Common myeloid progenitor, CD34-positive (primary cell): ENCODE measurements at places on chromosomes 5 and 9.

- DNase-seq: no peak
Measured at GRCh38 chr5:102278231-102278630, 17.9 kb downstream of the SLCO4C1 start.

DNA sequence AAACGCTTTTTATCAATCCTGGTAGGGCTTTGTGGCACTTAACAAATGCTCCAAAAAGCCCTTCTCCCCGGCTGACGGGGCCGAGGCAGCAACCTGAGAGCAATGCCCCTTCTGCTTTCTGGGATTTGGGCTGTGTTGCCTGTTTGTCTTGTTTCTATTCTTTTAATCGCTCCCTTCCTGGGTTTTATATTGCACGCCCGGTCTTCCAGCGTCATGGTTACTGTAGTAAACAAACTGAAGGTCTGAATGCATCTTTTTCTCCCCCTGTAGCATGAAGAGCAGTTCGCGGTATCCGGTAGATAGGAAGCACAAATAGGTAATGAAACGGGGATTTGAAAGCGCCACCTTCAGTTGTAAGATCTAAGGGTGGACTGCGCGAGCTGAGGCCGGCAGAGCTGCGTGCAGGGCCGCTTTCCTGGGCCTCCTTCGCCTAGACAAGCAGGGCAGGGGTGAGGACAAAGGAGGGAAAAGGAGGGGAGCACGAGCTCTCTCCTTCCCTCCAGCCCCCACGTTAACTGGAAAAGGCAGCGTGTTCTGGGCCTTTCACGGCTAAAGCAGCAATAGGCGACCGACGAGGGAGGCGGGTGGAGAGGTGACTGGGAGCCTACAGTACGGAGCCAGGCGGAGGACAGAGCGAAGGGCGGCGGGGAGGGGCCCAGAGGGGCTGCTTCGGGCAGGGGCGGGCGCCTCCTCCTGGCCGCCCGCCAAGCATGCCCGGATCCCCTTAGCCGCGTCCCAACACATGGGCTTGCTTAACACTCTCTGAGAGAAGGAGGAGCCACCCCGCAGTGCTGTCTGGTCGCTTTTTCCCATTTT is 49.3 kb upstream of the ZNF366 start:
- peak; percentile 51 for DNase-seq

GRCh38 chr5:83576341-83576740 is 104.8 kb downstream of the VCAN start:
- no peak for DNase-seq

DNA sequence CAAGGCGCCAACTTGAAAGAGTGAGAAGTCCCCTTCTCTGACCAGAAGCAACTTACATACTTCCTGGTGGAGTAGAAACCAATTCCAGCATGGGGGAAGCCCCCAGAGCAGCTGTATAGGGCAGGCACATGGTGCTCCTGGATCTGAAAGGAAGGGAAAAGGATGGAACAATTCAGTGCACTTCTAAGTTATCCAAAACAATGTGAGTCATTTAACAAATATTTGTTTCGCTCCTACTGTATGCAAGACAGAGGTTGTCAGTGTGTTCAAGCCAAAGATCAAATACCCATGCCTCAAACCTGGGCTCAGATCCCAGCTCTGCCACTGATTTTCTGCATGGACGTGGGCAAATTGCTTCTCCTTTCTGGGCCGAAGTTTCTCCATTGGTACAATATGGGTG is 67.1 kb downstream of the LHX2 start:
- DNase-seq: no peak

- peak; percentile 40 for DNase-seq
Measured at GRCh38 chr5:180618829-180619562, 27.7 kb upstream of the SCGB3A1 start.

DNA sequence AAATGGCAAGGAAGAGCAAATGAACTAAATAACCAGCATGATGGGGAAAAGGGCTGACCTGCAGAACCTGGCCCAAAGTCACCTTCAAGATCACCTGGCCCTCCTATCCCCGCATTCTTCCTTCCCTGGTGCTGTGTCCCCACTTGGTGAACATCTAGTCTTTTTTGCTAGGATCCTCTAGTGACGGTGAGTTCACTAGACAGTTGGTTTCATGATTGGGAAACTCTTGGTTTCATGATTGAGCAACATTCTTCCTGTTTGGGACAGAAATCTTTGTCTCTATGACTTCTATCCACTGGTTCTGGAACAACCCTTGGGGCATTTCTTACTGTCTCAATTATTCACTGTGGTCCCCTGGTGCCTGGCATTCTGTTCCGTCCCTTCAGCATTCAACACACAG is 50.2 kb upstream of the DAB2IP start:
- no peak for DNase-seq

DNA sequence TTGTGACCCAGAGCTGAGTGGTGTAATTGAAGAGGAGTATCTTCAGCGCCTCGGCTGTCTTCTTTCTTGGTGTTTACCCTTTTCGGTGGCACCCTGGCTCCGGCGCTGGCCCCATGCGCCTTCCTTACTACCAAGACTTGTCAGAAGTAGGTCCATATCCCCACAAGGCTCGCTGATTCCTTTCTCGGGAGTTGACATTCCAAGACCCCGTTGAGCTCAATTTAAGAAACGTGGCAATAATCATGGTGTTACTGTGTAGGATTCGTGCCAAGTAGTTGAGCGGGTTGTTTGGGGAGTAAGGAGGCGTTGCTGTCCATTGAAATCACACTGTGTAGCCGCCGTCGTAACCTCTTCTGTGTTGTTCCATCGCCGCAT is 795 bp downstream of the NDUFAF2 start:
- DNase-seq: peak; percentile 70

DNA sequence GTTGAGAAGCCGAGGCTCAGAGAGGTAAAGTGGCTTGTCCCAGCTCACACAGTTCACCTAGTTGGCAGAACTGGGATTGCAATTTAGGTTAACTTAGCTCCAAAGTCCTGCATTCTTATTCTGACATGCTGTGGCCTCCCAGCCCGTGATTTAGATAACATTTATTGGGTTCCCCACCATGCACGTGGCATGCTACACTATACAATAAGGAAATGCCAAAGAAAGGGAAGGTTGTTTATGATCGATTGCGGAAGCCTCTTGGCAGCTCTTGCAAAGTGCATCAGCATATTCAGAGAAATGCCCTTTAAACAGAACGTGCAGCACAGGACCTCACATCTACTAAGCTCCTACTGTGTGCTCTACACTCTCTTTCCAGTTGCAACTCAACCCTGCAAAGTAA is 3.2 kb downstream of the NEURL1B start:
- DNase-seq: peak; percentile 33

GRCh38 chr9:112338561-112338960 is 5.1 kb upstream of the PTBP3 start:
- no peak for DNase-seq

DNA sequence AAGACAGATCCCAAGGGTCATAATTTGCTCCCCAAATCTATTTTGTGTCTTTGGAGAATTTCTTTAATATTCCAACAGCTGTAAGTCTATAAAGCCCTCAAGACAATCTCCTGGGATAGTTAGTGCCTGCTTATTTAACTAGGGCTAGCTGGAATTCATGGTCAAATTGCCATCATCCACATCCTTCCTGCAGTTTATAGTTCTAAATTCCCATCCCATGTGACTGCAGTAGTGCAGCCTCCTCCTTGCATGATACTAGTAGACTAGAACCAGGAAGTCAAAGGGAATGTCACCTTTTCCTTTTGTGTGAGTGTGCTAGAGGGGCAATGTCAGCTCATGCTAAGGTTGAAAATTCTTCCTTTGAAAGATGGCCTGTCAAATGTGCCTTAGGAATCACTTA is 214.8 kb upstream of the PIK3R1 start:
- DNase-seq: no peak

GRCh38 chr5:154086146-154086545 is 47.4 kb downstream of the MFAP3 start:
- DNase-seq: no peak

- no peak for DNase-seq
Measured at GRCh38 chr9:92950359-92950955, 3.1 kb downstream of the FGD3 start.

- no peak for DNase-seq
Measured at GRCh38 chr9:36877239-36877638, 156.8 kb downstream of the PAX5 start.

- no peak for DNase-seq
Measured at GRCh38 chr5:4137781-4138180, 542.1 kb downstream of the IRX1 start.

DNA sequence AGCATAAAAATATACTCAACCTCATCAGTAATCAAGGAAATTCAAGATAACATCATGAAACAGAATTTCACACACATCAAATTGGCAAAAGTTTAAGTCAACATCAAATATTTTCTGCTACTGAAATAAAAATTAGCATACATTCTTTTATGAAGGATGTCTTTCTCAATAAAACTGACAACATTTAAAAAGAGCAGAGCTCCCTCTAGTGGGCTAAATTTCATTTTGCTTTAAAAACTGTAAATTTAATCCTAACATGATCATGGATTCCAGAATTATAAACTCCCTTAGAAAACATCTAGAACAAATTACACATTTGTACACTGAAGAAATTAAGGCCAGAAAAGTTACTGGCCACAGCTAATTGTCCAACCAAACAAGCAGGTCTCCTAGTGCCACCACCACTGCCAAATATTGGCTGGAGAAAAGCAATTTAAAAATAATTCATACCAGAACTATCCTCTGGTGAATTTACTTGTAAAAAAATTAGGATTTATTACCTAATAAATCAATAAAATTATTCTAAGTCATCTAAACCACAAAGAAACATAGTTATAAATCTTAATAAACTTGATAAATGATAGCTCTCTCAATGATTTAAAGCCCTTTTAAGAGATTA is 31.2 kb downstream of the DEPDC1B start:
- DNase-seq: peak; percentile 52

GRCh38 chr9:128159522-128159783 is 612 bp upstream of the BBLN start:
- peak; percentile 79 for DNase-seq

DNA sequence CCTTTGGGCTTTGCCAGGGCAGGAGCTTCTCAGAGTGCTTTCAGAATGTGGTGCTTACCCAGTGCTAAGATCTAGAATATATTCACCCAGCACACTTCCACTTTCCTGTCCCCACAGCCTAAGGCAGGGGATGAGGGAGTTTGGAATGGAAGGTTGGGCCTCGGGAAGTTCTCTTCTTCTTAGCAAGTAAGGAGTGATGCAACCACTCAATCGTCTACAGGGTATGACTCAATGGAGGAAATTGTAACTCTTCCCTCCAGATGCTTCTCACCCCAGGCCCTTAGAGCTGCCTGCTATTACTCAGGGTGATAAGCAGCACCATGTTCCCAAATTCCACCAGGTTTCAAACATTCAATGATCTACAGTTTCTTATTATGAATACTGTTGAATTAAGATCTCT is 30.8 kb upstream of the AGGF1 start:
- no peak for DNase-seq

GRCh38 chr9:83623679-83624076 is 735 bp downstream of the IDNK start:
- DNase-seq: peak; percentile 92

DNA sequence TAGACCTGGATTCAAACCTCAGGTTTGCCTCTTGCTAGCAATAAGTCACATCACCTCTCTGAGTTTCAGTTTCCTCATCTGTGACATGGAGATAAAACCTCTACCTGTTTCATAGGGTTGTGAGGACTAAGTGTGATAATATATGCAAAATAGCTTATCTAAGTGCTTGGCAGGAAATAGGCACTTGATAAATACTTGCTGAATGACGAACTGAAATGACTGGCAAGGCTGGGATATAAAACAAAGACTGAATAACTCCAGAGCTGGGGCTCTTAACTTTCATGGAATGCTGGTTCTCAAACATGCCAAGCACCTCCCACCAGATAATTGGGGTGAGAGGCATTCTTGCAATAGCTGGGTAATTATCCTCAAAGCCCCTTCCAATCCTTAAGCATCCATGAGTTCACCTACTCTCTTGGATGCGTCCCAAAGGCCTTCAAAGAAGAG is 87.6 kb downstream of the ADRB2 start:
- peak; percentile 8 for DNase-seq

GRCh38 chr5:96094904-96095303 is 133.3 kb upstream of the ELL2 start:
- no peak for DNase-seq

GRCh38 chr9:75116306-75116705 is 28.0 kb downstream of the OSTF1 start:
- no peak for DNase-seq

DNA sequence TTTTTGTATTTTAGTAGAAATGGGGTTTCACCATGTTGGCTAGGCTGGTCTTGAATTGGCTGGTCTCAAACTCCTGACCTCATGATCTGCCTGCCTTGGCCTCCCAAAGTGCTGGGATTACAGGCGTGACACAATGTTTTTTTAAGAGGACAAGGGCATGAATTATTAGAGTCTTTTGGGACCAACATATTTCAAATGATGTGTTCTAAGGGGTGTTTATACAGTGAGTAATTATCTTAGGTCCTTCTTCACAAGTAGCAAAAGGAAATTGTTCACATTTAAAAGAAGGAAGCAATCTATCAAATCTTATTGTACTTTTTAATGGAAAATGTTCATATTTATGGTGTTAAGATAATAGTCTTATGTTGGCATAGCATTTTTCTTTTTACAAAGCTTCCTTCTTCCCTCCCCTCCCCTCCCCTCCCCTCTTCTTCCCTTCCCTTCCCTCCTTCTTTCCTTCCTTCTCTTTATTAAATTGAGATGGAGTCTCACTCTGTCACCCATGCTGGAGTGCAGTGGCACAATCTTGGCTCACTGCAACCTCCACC is 6.7 kb downstream of the GNG10 start:
- DNase-seq: no peak

DNA sequence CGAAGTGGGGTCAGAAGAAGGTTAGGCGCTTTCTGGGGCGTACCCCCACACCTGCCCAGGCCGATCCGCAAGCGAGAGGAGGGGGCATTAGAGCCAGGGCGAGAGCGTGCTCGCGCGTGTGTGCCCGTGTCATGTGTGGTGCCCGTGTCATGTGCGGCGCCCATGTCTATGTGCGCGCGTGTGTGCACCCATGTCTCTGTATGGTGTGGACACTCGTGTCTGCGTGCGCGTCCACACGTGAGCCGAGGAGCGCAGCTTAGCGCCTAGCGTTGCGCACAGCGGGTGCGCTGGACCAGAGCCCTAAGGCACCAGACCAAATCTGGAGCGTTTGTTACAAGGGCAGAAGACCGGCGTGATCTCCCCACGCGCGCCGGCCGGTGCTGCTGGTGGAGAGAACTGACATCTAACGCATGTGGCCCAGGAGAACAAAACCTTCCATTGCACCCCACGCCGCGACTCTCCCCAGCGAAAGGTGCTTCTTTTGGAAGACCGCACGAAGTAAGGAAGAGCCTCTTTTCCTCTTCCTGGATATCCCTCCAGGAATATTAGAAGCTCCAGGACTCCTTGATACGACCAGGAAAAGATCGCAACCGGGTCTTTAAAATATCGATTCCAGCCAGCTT is 644 bp downstream of the NIM1K start:
- peak; percentile 15 for DNase-seq
